Right atrium auricular region (tissue), 2 donors: ENCODE measurements at places on chromosomes 2 and 18. TPM values are rescaled to one million over a fixed set of nuclear protein-coding genes. Genes with fewer than 3 reads are reported as not detected.

NETO1 gene
- not detected for total RNA-seq

COL4A4 gene
- total RNA-seq: 3.8 TPM

ELOA2 gene
- not detected for total RNA-seq

- no peak overlapping the region for H3K4me3 ChIP-seq
- no peak for DNase-seq
- H3K27ac ChIP-seq: no peak overlapping the region
- H3K27me3 ChIP-seq: no peaks in the 10 kb centered on the region
- H3K4me1 ChIP-seq: no peaks in the 10 kb centered on the region
- no peaks in the 10 kb centered on the region for H3K36me3 ChIP-seq
These were observed 34.8 kb downstream of the SEMA4F start for GRCh38 chr2:74688881-74689280.

GRCh38 chr18:63553081-63553480 lies 10.9 kb downstream of the SERPINB12 start:
- no peaks in the 10 kb centered on the region for H3K36me3 ChIP-seq
- no peaks in the 10 kb centered on the region for H3K4me1 ChIP-seq
- no peaks in the 10 kb centered on the region for H3K27me3 ChIP-seq
- no peak for DNase-seq
- H3K27ac ChIP-seq: no peak overlapping the region
- H3K4me3 ChIP-seq: no peak overlapping the region

DNA sequence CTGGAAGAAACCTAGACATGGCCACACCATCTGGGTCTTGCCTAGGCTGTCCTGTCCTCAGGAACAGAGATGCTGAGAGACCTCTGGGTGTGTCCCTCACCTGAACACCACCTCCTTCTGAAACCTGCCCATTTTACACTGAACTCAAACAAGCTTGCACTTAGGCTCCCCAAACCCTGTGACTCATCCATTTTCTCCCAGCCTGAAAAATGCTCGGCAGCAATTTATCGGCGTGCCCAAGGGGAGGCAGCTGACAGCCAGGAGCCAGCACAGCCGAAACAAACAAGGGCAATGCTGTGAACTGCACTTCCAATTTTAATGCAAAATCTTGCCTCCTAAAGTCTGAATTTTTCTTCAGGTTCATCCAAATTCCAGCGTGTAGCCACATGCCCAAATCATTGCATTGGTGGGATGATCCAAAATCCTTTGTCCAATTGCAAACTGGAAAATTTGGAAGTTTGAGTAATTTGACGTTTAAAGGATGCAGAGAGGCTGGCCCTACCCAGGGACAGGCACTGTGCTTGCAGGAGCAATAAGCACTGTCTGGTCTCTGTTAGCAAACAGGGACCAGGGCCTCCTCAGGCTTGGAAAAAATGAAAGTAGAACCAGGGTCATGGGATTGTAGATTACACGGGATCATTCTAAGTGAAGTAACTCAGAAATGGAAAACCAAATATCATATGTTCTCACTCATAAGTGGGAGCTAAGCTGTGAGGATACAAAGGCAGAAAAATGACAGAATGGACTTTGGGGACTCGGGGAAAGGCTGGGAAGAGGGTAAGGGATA lies 67.7 kb downstream of the GALNT14 start:
- H3K4me3 ChIP-seq: no peak overlapping the region
- no peak for DNase-seq
- H3K36me3 ChIP-seq: no peaks in the 10 kb centered on the region
- no peaks in the 10 kb centered on the region for H3K4me1 ChIP-seq

DNA sequence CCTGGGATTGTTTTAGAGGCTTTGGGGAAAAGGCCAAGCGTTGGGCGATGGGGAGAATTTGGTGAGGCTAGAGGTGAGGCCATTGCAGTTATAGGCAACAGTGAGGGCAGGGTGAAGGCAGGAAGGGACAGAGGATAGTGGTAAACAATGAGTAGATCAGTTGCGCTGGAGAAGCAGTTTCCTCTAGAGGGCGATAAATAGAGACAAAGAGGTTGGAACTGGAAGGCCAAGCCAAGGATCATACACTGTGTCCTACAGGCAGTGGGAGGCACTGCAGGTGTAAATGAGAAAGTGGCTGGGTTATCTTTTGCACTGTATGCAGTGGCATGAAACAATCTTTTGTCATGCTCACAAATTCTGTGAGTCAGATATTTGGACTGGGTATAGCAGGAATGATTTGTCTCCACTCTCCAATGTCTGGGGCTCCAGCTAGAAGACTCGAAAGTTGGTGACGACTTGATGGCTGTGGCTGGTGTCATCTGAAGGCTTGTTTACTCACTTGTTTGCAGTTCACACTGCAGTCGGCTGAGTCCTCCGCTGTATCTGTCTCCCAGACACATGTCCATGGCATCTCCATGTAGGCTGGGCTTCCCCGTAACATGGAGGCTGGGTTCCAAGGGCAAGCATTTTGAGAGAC lies 82.1 kb downstream of the TNP1 start:
- DNase-seq: no peak
- no peak overlapping the region for H3K4me3 ChIP-seq
- no peaks in the 10 kb centered on the region for H3K27me3 ChIP-seq
- H3K4me1 ChIP-seq: no peaks in the 10 kb centered on the region
- no peak overlapping the region for H3K27ac ChIP-seq
